ENCODE measurements at places on chromosomes 6 and 20. TPM values are rescaled to one million over a fixed set of nuclear protein-coding genes. Genes with fewer than 3 reads are reported as not detected.

BMP7 gene
- total RNA-seq = 39.4 TPM

ADTRP gene
- total RNA-seq = 0.42 TPM

MDC1 gene
- total RNA-seq = 26.0 TPM

TTBK1 gene
- 0.50 TPM for total RNA-seq

SLC22A7 gene
- not detected for total RNA-seq

SCUBE3 gene
- total RNA-seq = 0.86 TPM

FOXQ1 gene
- total RNA-seq = not detected

Data from right cardiac atrium (tissue), 5 donors.